Forelimb muscle (tissue), 1 donor: ENCODE measurements at places on chromosomes 3 and 15. TPM values are rescaled to one million over a fixed set of nuclear protein-coding genes. Genes with fewer than 3 reads are reported as not detected.

DNA sequence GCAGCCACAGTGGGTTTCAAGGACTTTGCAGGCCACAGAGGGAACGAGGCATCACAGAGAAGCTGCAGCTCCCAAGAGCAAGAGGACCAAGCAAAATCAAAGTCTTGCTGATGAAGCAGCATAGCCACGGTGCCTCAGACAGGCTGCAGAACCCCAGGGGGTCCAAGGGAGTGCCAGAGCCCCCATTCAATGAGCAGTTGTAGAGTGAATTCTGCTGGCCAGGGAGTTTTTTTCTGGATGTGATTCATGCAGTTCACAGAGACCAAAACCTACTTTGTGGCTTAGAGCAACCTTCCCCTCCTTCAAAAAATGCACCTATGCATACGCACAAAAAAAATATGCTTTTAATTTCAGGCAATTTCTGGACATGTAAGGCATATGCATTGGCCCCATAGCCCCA, 409.0 kb downstream of the VPS13C start:
- DNase-seq = no peak

- no peak for DNase-seq
These were observed at the start of gene PLAAT1 for GRCh38 chr3:193240850-193241706. TSS of gene PLAAT1 (plus strand) at chr3:193241222. CDS start at chr3:193255651, 14,429 bp downstream.

- no peak for DNase-seq
These were observed 3.7 kb upstream of the FAM107A start for GRCh38 chr3:58580826-58581327.

GRCh38 chr3:69671082-69671952, 67.9 kb upstream of the MITF start:
- peak; percentile 46 for DNase-seq

- DNase-seq = no peak
These were observed 43.7 kb downstream of the ZDHHC3 start for GRCh38 chr3:44932271-44932670.

Gene SPRED1
- 23.6 TPM for polyA plus RNA-seq

GRCh38 chr3:180631317-180631716, 29.4 kb downstream of the TTC14 start:
- DNase-seq = no peak

Gene SNURF
- 31.7 TPM for polyA plus RNA-seq

GRCh38 chr3:58528629-58529028, 8.4 kb downstream of the ACOX2 start:
- DNase-seq = no peak

Gene ACAP2
- 17.8 TPM for polyA plus RNA-seq

Gene STT3B
- polyA plus RNA-seq = 95.4 TPM

GRCh38 chr15:91855684-91856489, 2.4 kb downstream of the SLCO3A1 start:
- DNase-seq = no peak

DNA sequence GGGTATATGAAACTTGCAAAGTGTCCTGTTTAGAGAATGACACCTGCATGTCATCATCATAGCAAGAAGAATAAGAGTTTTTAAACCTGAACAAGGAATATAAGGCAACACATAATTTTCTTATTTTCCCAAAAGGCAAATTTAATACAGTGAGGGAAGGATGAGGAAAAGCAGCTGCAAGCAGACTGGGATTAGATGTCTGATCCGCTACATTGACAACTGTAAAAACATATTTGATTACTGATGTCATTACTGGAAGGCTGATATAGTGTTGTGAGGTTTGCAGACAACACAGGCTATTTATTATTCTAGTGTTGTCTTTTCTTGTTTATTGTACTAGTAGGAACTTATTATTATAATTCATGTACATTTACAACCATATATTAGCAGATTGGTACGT, 528.7 kb downstream of the ZIC1 start:
- no peak for DNase-seq

Gene CPA3
- polyA plus RNA-seq = 1.3 TPM

GRCh38 chr3:128448491-128448890, 18.2 kb downstream of the DNAJB8 start:
- DNase-seq = no peak

Gene NXPE3
- 19.4 TPM for polyA plus RNA-seq

DNA sequence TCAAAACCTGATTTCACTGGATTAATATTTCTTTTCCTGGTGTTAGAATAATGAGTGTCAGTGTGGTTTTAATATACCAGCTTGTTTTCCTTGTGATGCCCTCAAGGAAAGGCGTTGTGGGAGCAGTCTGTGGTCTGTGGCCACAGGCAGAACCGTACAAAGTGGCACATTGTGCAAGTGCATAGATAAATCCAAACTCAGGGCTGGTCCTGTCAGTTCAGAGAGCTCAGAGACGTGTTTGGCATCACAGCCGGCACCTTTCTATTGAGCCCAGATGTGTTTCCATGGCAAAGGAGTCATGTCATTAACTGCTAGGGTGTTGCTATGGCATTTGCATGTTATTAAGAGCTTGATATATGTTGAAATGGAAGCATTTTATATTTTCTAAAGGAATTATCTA, 289.9 kb upstream of the RASGRP1 start:
- no peak for DNase-seq

- DNase-seq = no peak
These were observed 24.3 kb upstream of the GP5 start for GRCh38 chr3:194423317-194423716.

DNA sequence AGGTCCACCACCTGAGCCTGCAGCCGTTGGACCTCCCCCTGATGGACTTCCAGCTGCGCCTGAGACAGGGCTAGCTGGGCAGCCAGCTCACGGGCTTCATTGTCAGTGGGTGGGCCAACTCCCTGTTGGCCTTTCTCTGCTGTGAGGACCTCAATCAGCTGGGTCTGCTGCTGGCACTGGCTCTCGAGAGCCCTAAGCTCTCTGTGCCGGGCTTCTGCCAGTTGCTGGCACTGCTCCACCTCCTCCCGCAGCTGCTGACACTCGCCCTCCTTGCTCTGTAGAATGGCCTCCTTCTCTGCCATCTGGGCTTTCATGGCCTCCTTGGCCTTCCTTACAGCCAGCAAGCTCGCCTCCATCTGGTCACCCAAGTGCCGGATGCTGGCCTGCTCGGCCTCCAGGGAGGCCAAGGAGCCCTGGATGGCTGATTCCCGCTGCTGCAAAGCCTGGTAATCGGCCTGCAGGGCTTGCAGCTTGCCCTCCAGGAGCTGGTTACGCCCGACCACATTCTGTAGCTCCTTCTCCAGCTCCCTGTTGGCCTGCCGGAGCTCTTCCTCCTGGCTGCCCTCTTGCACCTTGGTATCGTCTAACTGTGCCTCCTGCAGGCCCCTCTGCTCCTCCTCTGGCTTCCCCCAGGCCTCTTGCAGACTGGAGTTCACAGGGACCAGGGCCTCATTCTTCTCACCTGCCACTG, 23.8 kb downstream of the CXCR6 start:
- DNase-seq = no peak

DNA sequence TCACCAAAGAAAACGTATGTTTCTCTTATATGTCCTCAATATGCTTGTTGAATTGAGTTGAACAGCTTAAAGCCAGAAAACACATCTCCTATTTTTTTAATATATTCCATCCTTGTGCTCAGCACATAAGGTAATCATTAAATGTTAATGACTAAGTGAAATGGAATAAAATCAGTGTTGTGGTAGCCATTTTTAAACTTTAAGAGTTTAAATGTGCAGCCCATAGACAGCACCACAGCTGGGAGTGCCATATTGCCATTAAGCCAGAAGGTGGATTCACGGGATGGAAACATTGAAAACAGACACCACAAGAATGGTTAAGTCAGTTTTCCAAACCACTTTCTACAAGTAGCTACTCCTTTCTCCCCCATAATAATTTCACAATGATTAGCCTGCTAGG, 76.8 kb upstream of the C15orf61 start:
- DNase-seq = no peak

GRCh38 chr3:24640330-24640877, 145.8 kb upstream of the THRB start:
- no peak for DNase-seq

GRCh38 chr3:37024092-37024491, 30.8 kb downstream of the MLH1 start:
- no peak for DNase-seq

DNA sequence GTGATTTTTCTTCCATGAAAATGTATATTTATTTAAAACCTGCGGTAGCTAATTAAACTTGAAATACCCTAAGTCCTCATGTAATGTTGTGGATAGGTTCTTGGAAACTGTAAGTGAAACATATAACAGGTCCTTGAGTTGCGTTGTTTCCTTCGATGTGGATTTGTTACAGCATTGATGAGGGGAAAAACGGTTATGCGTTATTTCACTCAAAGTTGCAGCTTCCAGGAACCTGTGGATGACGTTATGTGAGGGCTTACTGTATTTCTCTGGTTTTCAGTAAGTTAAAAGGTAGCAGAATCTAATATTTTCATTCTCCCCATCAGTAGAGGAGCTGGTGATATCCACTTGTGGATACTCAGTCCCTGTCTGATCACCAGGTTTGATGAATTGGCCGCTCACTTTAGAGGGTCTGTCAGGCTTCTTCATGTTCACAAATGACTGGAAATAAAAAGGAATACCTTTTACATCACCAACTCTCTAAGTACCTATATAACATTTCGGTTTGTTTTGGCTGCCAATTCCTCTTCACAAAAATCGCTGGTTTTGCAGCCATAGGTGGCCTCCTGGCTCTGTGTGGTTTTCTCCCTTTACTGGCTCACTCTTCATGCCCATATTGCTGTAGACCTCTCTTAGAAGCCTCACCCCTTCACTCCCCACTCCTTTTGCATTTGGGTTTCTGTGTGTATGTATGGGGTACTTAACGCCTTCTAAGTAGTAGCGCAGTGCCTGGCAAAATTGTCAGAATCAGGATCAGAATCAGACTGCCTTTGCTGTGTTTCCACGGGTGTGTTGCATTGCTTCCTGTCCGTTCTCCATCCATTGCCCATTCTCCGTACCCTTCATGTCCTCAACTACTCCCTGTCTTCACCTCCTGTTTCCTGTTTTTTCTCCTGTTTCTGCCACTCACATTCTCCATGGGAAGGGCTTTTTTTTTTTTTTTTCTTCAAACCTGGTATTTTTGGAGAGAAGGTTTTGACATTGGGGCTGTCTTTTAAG, 112.6 kb downstream of the FNDC3B start:
- DNase-seq = no peak

DNA sequence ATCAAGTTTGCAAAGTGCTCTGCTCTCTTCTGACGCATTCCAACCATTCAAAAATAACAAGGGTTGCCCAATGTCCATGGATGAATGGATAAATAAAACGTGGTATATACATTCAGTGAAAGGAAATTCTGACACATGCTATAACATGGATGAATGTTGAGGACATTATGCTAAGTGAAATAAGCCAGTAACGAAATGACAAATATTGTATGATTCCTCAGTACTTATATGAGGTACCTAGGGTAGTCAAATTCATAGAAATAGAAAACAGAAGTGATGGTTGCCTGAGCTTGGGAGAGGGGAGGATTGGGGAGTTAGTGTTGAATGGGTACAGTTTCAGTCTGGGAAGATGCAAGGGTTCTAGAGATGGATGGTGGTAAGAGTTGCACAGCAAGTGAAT, 33.9 kb downstream of the SH3BP5 start:
- no peak for DNase-seq

Gene RNU5B-1
- not detected for polyA plus RNA-seq
